GM19239 (cell line): ENCODE measurements at places on chromosomes 7 and 10.

GRCh38 chr10:11003679-11004078 lies 14.0 kb upstream of the CELF2 start:
- DNase-seq, result no peak

GRCh38 chr7:55048221-55048859 lies 29.5 kb downstream of the EGFR start:
- DNase-seq, result no peak

- no peak for DNase-seq
Measured at GRCh38 chr7:72925546-72926120, 738 bp downstream of the POM121 start.

DNA sequence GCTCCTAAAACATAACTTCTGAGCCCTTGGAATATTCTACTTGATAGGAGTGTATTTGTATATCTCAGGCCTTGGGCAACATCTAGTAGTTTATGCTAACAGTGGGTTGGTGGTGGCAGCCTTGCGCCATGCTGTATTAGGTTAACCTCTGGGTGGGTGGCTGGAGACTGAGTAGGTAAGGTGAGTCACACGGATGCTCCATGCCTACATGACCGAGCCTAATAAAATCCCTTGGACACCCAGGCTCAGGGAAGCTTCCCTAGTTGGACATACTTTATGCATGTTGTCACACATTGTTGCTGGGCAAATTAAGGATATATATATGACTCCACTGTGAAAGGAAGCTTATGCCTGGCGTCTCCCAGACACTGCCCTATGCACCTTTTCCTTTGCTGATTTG lies 6.0 kb upstream of the DAGLB start:
- DNase-seq, result no peak
